ENCODE measurements at places on chromosomes 1 and 21. TPM values are rescaled to one million over a fixed set of nuclear protein-coding genes. Genes with fewer than 3 reads are reported as not detected.

The KLHDC9 gene
- not detected for total RNA-seq

The HSPA13 gene
- total RNA-seq: 18.6 TPM

DNA sequence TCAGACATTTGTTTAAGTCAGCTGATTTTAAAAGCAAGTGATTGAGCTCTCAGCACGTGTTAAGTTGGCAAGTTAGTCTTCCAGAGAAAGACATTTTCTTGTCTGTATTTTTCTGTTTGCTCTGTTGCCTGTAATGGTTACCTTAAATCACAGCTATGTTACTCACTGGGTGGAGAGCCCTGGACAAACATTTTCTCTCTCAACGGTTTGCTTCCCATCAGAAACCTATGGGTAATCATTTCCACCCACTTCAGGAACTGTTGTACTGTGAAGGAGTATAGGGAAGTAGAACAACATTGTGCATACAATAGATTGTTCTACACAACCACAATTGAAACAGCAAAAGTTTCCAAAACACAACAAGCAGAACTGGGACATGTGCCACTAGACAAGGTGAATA lies 113.9 kb upstream of the DPT start:
- DNase-seq: no peak

The SLC6A17 gene
- not detected for total RNA-seq

- DNase-seq: no peak
These were observed 481.3 kb downstream of the CAMTA1 start for GRCh38 chr1:7266561-7266960.

GRCh38 chr1:38577385-38577784 lies 282.2 kb downstream of the RRAGC start:
- DNase-seq: no peak

DNA sequence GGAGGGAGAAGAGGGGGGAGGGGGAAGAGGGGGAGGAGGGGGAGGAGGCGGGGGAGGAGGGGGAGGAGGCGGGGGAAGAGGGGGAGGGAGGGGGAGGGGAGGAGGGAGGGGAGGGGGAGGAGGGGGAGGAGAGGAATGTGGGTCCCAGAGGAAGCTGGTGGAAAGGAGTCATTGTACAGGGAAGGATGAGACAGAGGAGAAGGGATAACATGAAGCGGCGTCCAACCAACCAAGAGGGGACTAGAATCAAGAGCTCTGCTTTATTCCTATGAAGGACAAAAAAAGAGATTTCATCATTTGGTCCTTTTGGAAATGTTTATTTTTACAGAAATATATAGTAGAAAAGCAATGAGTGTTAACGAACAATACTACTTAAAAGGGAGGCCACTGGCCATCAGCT lies 24.5 kb downstream of the COA6 start:
- no peak for DNase-seq

DNA sequence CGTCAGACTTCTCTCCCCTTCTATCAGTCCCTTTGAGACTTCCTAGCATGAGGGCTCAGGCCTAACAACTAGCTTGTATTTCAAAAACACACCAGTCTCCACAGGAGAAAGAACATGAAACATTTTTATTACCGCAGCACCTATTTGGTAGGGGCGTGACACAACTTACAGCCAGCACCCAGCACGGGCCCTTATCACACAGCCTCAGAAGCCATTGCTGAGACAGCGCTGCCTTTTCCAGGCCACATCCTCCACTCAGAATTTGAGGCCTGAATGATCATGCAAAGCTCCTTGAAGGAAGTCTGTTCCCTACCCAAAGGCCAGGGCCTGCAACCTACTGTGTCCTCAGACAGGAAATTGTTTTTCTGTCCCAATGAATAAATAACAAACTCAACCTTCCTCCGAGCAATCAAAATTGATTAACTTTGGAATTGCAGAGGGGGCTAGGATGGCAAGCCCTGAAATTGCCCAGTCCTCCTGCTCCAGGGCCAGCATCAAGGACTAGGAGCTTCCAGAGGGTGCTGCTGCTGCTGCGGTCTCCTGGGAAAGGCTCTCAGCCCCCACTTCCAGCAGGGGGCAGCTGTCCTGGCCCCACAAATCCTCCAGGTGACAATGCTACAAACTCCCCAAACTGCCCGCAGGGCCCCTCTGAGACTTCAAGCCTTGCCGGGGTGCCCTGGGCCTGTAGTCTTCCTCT lies 94.3 kb upstream of the GALNT2 start:
- no peak for DNase-seq

The KRTAP19-1 gene
- total RNA-seq: not detected

The S100PBP gene
- 22.2 TPM for total RNA-seq

All from omental fat pad (tissue), 4 donors.